ENCODE measurements at places on chromosomes 5 and 9. TPM values are rescaled to one million over a fixed set of nuclear protein-coding genes. Genes with fewer than 3 reads are reported as not detected.

GGTA1 gene
- 0.18 TPM for total RNA-seq

CDH12 gene
- 0.09 TPM for total RNA-seq

- no peak for DNase-seq
Observed at GRCh38 chr5:34535433-34535832, 120.7 kb upstream of the RAI14 start.

DNA sequence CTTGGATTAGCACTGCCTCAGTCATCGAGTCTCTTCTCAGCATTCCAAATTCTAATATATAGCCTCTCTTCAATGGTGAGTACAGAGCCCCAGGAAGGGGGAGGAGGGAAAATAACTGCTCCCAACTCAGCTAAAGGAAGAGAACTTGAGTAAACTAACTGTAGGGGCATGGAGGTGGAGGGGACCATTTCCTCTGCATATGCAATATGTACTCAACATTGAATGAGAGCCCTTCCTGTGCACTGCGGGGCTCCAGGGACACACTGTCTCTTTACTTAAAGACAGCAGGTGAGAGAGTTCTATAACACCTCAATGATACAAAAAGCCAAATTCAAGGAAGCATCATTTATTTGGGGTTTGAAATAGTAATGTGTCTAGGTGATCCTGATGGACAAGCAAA is 75.1 kb downstream of the GNAQ start:
- DNase-seq = no peak

DNA sequence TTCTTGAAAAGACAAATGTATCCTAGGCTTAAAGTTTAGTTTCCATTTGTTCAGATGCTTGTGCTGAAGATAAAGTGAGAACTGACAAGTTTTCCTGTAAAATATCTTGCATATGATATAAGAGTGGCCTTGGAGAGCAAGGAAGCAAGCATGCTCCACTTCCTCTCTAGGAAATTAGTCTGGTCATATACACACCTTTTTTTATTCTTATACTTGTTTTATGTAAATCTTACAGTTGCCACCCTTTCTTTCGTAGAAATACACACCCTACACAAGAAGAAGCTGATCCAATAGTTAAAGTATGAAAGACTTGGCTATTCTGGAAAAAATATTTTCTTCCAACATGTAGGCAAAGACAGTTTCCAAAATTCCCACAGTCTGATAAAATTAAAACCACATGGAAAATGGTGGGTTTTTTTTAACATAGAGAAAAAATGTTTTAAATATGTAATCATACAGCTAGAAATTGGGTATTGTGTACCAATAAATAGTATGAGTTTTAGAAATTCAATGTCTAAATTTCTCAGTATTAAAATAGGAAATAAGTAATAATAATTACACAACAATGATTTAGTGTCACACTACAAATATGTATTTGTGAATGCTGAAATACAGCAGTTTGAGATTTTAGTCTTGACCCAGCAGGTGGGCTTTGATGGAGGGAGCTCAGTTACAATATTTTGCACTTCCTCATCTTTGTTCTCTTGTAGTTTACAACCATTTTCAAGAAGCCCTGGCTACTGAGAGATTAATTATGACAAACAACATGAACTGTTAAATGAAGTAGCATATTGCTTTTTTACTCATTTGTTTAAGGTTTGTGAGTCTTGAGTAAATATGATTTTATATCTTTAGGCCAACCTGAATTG is 185.7 kb upstream of the GNA14 start:
- peak; percentile 77 for DNase-seq

DNA sequence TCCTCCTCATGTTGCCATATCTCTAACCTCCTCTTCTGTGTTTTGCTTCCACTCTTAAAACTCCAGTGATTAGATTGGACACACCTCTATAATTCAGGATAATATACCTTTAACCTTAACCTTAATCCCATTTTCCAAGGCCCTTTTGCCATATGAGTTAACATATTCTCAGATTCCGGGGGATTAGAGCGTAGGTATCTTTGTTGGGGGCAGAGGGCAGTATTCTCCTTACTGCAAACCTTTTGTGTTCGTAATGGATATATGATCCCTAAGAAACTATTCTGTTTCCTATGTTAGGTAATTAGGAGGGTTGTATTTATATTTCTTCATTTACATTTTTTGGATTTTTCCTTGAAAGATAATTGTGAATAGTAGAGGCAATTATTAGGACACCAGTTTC is 99.5 kb downstream of the VPS13A start:
- DNase-seq = no peak

Data from fibroblast of the aortic adventitia (primary cell).